NCI-H1092 treated with DMSO at 0.1 percent for 48 hours (cell line): ENCODE measurements at places on chromosomes 6 and 20.

DNA sequence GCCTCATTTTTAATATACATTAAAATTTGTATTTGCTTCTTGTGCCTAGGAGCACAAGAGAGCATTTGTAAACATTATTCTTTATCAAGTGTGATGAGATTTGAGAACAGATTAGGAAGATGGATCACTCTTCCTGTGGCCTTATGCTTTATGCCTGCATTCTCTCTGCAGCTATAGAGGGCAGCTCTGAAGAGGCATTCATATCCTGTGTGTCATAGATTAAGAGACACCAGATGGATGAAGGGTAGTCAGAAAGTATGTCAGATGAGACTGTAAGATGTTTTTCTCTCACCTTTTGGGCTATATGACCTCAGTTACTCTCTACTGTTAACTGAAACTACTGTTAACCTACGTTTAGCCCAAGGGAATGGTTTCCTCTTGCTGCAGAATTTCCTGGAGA lies 61.4 kb downstream of the DNAH8 start:
- DNase-seq, result no peak

DNA sequence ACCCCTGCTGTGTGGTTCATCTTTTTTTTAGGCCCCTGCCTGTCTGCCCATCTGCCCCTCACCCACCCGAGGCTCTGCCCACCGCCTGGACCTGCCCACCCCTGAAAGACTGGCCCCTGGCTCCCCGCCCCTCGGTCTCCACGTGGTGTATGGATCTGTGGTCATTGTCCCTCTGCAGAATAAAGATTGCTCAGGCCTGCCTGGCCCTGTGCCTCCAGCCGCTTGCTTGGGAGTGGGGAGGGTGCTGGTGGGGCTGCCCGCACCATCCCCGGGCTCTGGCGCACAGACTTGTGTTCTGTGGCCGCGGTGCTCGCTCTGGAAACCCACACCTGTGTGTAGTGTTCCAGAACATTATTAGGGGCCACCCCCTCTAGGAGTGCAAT lies 1.6 kb downstream of the MAP1LC3A start:
- DNase-seq, result no peak

DNA sequence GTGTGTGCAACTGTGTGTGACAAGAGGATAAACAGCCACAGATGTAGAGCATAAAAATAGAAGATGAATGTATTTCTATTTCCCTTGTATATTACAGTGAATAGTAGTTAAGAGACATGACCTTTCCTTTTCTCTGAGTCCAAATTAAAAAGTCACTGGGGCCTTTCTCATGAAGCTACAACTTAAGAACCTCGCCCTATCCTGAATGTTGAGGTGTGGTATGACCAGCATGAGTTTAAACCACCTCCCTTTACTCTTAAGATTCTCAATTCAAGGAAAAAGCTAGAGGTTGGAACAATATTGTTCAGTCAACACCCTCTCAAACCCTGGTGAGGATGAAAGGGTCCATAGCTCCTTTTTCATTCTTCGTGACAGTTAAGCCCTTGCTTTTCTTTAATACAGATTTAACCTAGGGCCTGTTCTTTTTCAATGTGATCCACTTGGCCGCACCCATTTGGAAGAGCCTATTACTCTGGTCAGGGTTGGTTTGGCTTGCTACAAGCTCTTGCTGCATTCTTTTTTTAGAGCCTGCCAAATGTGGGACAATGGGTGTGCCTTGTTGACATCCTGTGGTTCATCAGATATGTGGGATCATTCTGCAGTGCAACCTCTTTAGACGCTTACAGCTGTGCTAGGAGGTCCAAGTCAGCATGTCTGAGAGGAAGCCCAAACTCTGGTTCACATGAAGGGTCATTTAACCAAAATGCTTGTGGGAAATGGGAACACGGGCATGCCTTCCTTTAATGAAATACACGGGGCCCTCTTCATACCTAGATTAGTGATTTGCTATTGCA lies 290.0 kb downstream of the HAO1 start:
- no peak for DNase-seq

DNA sequence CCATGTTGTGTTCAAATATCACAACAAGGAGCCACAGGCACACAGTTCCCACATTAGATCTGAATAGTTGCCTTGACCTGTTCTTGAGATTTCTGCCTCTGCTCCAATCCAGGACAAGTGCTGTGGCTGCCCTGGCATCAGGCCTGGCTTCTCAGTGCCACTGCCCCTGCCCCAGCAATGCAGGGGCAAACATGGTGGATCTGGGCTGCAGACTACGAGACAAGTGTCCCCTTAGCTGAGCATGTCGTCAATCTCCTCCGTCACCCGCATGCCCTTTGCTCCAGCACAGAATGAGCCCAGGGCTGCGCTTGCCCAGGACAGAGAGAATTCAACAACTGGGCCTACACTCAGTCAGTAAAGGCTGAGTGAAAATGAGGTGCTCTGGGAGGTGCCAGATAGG lies 201.6 kb downstream of the SYNDIG1 start:
- DNase-seq, result no peak

DNA sequence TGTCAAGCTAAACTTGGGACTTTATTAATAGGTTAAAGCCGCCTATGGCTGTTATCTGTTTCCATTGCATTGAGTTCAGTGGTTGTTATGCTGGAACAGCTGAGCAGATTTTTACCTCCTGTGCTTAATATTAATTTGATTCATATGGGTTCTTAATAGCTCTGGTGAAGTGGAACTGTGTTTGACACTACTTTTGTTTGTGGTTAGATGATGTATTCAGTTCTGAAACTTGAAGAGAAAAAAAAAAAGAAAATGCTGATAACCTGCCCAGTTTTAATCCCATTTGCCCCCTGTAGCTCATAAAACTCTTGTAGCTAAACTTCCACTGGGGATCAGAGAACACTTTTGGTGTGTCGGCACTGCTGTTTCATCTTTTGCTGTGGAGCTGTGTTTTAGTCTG lies 117.8 kb downstream of the ZDHHC14 start:
- DNase-seq, result no peak

DNA sequence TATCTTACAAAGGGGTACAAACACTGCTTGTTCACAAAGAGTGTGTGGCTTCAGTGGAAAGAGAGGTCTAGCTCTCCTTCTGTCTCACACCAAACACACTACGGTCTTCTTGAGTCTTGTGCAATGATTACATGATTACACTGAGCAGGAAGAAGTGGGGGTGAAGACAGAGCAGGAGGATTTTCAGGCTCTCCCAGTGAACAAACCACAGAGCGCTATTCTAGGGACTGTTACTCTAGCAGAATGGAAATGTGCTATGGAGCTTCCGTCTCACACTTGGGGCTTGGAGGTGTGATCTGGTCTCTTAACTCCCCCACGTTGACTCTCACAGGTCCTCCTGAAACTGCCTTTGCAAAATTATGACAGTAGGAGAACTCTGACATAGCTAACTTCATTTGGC lies 203.4 kb downstream of the MYLK4 start:
- no peak for DNase-seq

DNA sequence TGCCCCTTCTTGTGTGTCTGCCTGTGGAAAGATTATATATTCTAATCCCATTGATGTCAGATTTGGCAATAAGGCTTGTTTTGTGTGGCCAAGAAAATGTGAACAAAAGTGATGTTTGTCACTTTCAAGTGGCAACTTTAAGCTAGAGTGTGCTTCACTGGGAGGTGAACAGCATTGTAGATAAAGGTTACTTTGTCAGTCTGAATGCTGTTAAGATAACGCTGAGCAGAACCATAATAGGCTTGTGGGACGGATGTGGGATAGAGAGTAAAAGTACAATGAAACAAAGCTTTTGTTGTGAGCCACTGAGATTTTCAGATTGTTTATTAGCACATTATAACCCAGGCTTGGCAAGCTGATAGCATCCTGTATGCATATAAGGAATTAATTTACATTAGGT lies 303.8 kb upstream of the MAN1A1 start:
- no peak for DNase-seq

DNA sequence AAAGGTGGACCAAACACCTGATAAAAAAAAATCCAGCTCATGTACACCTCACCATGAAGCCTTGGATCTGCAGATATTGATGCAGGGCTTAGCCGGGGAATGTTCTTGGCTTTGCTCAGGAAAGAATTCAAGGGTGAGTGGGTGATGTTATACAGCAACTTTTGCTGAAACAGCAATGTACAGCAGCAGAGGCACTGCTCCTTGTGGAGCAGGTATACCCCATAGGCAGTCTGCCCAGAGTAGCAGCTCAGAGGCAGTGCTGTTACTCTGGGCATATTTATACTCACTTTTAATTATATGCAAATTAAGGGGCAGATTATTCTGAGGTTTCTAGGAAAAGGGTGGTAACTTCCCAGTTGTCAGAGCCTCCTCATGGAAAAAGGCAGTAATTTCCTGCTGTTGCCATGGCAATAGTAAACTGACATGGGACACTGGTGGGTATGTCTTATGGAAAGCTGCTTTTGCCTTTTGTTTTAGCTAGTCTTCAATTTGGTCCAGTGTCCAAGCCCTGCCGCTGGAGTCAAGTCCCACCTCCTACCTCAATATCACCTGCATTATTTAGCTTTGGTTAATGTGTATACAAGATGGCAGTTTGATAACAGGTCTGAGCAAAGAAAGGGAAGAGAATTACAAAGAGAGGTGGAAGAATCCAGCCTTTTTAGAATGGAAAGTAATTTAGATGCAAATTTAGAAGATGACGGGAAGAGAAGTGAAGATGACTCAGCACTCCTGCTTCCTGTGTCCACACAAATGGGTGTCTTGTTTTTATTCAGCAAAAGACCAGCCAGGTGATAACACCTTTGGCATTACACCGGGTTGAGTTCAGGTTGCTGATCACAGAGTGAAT lies 110.1 kb upstream of the JAG1 start:
- DNase-seq, result no peak

DNA sequence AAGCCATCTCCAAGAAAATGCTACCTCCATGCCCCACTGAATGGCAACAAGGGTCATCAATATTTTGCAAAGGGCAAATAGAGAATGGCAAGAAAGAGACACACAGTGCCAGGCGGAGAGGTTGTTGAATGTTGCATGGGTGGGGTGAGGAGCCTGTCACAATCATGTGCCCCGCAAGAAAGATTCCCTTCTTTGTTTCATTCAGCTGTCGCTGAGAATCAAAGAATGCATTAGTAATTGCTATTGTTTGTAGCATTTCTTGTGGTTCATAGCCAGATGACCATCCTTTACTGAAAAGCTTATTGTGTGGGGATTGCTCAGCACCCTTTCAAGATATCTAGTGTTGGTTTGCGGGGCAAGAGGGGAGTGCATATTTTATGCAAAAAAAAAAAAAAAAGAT lies 166.5 kb upstream of the QKI start:
- DNase-seq, result no peak

DNA sequence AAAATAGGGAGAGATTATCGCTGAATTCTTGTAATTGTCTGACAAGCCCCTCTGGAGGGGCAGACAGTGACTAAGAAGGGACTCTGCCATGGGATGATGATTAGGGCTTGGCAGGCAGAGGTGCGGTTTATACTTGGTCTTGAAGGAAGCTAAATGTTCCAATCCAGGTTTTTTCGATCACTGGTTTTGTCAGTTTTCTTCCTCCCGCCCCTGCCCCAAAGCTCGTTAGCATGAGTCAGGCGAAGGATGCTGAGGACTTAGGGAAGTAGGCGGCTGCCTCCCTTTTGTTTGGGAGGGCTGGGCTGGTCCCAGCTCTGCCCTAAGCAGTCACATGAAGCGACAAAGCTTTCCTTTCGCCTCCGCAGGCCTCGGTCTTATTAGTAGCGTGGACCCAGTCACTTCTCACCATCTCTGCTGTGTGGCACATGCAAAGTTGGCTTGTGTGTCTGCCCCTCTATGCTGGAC lies 314.2 kb downstream of the CDC5L start:
- DNase-seq, result no peak

- no peak for DNase-seq
Measured at GRCh38 chr6:44332585-44332984, 9.9 kb upstream of the SPATS1 start.

DNA sequence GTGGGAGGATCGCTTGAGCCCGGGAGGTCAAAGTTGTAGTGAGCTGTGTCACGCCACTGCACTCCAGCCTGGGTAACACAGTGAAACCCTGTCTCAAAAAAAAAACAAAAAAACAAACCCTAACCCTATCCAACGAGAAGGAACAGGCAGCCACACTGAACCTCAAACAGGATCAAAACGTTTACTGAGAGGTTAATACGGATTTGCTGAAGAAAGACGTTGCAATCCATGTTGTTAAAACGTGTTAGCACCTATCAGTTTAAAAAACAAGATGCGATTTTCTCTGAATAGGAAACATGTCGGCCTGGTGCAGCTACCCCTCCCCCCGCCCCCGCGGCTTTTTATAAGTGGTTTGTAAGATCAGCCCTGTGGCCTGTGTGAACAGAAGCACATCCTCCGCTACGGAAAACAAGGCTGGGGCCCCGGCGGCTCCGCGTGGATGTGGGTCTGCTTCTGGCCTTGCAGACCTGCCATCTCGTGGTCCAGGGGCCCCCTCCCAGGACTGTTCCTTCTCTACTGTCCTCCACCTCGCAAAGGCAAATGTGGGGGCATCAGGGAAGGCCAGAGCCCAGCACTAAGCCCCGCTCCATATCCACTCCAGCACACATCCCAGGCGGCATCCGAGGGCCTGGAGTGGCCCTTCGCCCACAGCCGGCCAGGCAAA lies 11.4 kb downstream of the SLC2A4RG start:
- no peak for DNase-seq

DNA sequence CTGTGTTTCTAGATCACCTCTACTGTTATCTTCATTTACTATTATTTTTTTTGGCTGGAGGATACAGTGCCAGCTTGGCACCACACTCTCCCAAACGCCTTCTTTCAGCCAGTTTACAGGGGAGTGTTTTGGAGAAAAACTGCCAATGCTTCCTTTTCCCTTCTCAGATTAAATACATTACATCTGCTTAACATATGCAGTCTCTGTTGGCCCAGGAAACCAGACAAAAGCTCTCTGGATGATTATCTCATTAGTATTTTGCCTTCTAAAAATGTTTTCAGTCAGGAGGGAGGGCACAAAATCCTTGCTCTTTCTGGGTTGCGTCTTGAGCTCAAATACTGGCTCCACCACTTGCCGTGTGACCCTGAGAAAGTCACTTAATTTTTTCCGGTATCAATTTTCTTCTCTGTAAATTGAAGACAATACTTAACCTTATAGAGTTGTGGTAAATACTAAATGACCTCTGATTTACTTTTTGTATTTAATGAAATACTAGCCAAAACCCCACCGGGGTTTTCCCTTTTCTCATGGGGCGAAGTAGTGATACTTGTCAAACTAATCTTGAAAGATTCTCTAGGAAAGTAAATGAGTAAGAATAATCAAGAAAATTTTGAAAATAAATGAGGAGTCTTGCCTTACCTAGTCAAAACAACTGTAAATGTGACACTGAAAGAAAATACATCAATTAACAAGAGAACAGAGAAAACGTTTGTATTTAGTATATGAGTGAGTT lies 146.2 kb downstream of the MMS22L start:
- DNase-seq, result no peak

DNA sequence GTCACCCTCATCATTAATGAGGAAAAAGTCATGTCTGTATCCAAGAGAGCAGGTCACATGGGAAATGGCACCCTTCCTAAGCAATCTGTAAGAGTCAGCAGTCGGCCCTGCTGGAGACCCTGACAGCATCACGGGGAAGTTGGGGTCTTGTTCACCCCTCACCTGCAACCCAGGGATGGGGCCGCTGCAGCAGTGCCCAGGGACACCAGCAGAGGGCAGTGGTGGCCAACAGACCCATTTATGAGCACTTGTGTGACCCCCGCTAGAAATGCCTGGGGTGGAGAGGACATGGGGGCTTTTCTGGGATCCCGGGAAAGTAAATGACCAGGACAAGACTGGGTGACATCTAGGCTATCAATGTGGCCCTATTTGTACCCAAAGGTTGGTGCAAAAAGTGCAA lies 35.9 kb downstream of the ANKRD60 start:
- DNase-seq, result no peak
